HFF-Myc (cell line): ENCODE measurements at places on chromosomes 3 and 15.

DNA sequence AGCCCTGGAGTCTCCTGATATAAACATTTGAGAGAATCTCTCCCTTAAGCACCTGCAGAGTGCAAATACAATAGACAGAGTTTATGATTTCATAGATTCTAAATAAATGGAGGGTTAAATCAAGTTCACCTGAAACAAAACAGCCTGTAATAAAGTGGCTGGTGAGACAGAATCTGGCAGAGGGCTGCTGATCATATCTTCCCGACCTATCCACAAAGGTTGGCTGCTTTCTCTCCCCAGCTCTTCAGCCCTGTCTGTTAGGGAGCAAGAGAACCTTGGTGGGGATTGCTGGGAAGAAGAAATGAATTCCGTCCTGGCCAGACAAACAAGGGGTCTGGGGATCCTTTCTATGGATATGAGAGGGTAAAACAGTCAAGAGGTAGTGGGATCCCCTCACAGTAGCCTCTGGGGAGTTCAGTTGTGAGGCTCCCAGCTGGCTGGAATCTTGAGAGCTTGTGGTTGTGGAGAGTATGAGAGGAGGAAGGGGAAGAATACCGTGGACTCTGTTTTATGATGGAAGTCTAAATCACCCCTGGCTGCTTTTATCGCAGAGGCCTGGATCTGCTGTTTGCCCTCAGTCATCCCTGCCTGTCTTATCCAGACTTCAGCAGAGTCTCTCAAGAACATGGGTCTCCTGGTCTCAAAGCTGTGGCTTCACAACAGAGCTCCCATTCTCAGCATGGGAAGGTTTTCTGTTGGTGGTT is 451.3 kb downstream of the NTRK3 start:
- no peak for DNase-seq

DNA sequence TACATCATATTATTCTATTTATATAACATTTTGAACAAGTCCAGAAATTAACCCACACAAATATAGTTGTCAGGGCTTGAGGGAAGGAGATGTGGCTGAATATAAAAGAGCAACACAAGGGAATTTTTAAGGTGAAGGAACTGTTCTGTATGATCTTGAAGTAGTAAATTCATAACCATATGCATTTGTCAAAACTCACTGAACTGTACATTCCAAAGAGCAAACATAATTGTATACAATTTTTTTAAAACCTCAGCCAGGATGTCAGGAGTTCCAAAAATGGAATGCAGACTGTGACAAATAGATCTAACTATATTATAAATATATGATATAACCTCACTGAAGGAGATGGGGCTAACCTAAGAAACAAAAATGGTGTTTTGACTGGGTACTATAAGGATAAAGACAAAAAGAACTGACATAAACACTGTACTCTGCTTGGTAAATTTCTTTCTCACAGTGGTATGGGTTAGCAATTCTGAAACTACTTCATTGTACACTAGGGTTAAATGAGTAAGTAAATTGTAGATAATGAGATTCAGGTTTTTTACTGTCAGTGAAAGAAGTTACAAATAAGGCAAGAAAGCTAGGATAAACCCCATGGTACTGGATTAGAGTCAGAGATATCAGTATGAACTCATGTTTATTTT is 14.4 kb downstream of the GOLGB1 start:
- DNase-seq, result no peak

GRCh38 chr15:89148126-89148525 is 59.9 kb downstream of the ABHD2 start:
- DNase-seq, result no peak

DNA sequence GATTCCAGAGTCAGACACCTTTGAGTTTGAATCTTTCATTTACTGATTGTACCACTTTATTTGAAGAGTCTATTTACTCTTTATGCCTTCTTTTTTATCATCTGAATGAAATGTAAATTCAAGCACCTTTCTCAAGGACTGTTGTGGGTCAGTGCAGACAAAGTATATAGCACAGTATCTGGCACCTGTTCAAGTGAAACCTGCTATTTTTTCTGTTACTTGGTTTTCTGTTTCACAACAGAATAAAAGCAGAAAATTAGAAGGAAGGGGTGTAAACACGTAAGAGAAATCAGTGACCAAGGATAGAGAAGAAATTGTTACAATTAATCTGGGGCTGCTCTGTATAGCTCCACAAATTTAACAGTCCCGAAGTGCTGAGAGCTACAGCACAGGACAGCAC is 357.4 kb downstream of the RSL24D1 start:
- no peak for DNase-seq

GRCh38 chr15:90413411-90414379 is 25.7 kb downstream of the IQGAP1 start:
- no peak for DNase-seq

DNA sequence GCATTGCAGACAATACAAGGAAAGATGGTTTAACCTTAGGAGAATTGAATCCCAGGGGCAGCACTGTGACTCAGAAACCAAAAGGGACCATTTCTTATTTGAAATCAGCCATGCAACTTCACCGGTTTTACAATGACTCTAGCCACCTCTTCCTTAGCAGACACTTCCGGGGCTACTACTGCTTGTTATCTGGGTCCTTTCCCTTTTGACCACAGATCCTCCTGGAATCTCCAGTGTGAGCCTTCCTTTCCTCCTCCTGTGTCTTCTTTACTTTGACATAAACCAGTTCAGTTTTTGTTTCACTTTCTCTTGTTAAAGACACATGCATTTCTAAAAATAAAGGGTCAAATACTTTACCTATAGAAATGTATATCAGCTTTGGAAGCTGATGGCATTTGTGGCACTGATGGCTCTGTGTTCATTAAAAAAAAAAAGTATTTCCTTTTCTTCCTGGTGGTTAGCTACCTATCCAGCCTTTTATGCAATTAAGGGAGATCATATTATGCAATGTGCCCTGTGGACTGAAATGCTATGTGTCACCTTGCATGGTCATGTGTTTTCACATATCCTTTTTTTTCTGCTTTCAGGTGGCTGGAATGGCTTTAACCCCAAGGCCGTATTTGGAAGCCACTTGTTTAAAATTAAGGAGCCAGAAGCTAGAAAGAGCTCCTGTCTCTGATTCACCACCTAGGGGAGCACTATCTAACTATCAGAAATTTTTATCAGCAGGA is 296.2 kb downstream of the CHL1 start:
- DNase-seq, result no peak
